ENCODE measurements at places on chromosomes 4 and X.

GRCh38 chr4:19844446-19844845 is 407.3 kb upstream of the SLIT2 start:
- DNase-seq, result no peak

- no peak for DNase-seq
Observed at GRCh38 chr4:84286048-84286447, 213.0 kb downstream of the NKX6-1 start.

- no peak for DNase-seq
Observed at GRCh38 chr4:122960611-122961000, 38.2 kb upstream of the NUDT6 start.

GRCh38 chr4:110059556-110060191 is 138.7 kb downstream of the ELOVL6 start:
- DNase-seq, result no peak

DNA sequence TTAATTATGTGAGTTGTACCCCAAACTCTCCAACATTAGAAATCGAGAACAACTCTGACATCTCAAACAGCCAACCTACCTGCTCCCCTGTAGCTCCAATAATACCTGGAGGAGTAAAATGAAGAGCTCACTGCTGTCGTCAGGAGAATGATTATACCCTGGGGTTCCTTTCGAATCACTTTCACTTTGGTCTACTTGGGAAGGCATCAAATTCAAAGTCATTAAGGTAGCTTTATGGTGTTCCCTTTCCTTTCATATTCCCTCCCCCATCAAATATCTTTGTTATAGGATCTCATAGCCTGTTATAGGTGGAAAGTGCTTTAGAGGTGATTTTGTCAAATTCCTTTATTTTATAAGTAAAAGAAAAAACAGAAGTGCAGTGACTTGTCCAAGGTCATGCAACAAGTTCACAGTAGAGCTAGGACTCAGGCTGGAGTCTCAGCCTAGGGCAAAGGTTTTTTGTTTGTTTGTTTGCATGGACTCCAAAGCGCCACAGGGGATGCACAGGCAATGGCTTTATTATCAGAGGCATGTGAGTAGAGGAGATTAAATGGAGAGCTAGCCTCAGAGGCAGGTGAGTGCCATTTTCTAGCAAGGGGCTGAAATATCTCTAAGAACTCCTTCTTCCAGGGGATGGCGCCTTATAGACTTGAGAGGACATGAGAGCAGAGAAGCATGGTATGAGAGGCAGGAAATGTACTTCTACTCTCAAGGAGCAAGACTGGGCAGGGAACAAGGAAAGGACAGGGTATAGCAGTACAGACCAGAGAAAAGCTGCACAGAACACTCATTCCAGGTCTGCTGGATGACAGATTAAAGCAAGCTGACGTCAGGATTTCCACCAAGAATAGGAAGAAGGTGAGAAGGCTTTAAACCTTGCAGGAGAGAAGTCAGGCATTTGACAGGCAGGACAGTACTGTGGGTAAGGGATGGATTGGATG is 262.1 kb upstream of the GPC4 start:
- no peak for DNase-seq

GRCh38 chr4:138135610-138136009 is 106.5 kb downstream of the SLC7A11 start:
- no peak for DNase-seq

GRCh38 chr4:158535130-158535614 is 13.5 kb downstream of the RXFP1 start:
- DNase-seq, result peak; percentile 98

DNA sequence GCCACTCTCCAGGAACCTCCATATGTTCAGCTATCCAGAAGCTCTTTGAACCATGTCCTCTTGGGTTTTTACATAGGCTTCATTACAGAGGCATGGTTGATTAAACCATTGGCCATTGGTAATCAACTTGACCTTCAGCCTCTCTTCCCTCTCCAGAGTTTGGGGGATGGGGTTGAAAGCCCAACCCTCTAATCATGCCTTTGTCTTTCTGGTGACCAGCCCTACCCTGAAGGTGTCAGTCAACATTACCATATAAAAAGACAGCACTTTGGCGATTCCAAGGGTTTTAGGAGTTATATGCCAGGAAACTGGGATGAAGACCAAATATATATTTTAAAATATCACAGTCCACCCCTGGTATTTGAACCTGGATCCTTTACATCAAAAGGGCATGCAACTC is 222.5 kb downstream of the CHIC1 start:
- no peak for DNase-seq
